Kasumi-1 (cell line): ENCODE measurements at places on chromosomes 13 and 19.

- no peak for DNase-seq
Observed at GRCh38 chr13:66577358-66577757, 652.8 kb downstream of the PCDH9 start.

GRCh38 chr13:75804605-75805004, 168.5 kb downstream of the LMO7 start:
- DNase-seq = no peak

DNA sequence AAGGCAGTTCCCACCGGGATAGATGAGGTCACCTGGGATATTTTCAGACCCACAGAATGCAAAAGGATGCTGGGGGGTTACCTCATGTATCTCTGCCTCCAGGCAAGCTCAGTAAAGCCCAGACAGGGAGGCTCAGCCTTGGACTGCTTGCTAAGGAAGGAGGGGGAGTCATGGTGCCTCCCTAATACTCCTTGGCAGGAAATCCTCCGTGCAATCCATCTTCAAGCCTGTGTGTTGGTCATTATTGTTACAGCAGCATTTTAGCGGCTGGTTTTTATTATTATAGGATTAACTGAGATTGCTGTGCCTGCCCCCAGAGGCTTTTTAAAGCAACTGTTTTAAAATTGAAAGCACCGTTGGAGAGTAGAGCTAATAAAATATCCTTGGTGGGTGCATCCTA, 188.5 kb upstream of the UBL3 start:
- no peak for DNase-seq

- DNase-seq = no peak
Observed at GRCh38 chr19:15426485-15427349, 7.9 kb upstream of the AKAP8L start.

- DNase-seq = no peak
Observed at GRCh38 chr13:33494596-33495204, 209.1 kb upstream of the STARD13 start.

DNA sequence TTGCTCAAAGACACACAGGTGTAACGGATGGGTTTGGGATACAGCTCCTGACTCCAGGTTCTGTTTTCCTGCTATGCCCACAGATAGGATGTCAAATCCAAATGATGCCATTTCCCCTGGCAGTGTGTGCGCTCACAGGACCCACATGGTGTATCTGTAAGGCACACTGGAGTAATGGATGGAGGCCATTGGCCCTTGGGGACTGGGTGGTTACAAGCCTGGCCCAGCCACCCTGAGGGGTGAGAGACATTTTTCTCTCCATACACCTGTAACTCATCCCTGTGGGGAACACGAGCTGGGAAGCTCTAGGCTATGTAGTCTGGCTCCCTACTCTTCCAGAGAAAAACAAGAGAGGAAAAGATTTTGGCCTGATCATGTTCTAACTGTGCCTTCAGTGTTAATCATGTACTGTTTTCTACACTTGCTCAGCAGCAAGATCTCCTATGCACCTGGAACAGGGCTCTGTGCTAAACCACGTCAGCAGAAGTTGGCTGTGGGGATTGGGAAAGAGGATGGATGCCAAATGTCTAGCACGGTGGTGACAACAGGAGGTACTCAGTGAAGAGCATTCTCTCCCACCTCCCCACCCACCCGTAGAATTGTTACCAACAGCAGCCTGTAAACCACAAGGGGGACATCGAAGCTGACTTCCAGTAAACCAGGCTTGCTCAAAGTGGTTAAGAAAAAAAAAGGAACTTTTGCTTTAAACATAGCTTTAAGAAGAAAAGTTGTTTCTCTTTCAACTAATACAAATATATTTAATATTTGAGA, 237.0 kb downstream of the LACC1 start:
- DNase-seq = peak; percentile 64

GRCh38 chr13:79194727-79195126, 211.3 kb downstream of the RBM26 start:
- DNase-seq = no peak

GRCh38 chr13:35630551-35631275, 154.2 kb upstream of the MAB21L1 start:
- DNase-seq = peak; percentile 66

GRCh38 chr19:33671211-33671610, 49.5 kb downstream of the CHST8 start:
- DNase-seq = no peak

GRCh38 chr19:46958532-46958931, 61.1 kb upstream of the NPAS1 start:
- DNase-seq = no peak

DNA sequence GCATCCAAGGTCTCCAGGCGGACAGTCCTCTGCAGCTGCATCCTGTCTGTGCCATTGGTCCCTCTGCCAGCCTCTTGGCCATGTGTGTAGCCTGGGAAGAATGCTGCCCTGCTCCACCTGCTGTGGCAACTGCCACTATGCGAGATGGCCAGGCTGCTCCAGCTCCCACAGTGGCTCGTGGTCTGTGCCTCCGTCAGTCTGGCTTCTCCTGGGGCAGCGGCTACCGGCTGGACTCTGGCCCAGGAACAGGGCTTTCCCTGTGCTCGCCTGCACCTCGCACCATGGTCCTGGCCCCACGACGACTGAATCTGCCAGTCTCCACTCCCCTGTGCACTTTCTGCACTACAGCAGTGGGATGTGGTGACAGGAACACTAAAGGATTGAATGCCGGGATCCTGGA, 26.7 kb upstream of the FFAR2 start:
- no peak for DNase-seq

DNA sequence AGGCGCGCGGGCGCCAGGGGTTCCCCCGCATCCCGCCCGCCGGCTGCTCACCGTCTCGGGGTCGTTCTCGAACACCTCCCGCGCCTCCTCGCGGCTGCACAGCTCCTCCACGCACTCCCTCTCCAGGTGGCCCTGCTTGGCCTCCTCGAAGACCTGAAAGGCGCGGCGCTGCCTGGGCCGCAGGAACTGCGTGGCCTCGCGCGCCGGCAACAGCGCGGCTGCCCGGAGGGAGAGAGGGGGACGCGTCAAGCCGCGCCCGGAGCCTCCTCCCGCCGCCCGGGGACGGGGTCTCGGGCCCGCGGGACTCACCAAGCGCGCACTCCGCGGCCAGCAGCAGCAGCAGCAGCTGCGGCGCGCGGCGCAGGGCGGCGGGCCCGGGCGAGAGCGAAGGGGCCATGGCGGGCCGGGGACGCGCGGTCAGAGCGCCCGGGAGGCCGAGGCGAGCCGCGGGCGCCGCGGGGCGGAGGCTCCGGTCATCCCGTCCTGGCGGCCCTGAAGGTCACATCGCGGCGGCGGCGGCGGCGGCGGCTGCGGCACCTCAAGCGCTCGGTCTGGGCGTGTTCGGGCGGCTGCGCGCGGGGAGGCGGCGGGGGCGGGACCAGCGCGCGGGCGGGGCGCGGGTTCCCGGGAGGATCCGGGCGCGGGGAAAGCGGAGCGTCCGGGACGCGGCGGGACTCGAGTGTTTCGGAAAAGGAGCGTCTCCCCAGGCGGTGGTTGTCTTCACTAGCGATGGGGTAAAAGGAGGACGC, at the start of gene GAS6:
Gene GAS6 (minus strand): TSS at position 553 of the 749 bp plus-strand sequence. CDS start 156 bp downstream, at position 397.
- no peak for DNase-seq

DNA sequence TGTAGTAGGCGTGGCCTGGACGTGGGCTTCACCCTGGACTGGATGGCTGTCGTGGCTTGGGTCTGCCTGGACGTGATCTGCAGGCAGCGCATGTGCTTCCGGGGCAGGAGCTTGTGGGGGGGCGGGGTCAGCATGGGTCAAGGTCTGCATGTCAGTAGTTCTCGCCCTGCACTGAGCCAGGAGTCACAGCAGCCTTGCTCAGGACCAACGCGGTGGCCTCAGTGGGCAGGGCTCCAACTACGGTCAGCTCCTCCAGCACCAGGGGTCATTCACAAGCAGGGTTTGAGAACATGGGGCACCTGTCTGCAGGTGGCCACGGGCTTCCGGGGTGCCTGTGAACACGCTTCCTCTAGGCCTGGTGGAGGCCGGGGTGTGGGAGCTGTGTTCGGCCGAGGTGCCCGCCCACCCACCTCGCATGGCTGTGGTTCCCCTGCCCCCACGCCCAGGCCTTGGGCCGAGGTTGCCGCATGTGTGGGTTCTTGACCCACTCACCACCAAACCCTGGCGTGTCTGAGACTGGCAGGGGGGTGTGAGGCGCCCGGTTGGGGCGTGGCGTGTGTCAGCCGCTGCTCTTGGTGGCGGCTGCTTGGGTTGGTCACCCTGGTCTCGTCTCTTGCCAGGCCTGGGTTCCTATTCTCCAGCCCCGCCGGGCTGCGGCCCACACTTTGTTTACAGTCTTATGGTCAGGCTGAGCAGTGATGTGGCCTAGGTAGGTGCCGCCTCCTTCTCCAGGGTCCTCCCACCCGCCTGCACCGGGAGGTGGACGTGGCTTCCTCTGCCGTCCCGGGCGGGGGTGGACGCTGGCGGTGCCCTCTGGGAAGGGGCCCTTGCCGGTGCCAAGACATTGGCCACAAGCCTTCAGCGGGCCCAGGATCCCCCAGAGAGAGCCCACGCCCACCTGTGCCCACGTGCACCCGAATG, 4.8 kb upstream of the RPS15 start:
- DNase-seq = no peak

DNA sequence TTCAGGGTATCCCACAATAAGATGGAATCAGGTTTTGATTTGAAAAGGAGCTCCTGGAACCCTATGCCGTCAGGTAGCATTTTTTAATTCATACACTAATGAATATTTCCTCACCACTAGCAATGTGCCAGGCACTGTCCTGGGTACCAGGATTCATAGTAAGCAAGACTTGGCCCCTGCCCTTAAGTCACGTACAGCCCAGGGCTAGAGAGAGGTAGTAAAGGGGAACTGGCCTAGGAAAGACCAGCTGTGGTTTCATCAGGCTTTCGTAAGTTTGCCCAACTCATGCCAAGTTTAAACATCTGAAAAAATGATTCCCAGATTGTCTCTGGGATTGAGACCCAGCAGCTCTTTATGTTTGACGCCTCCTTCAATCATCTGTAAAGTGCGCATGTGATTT, 45.9 kb upstream of the AMER2 start:
- DNase-seq = no peak

GRCh38 chr13:114090476-114090875, 41.9 kb downstream of the RASA3 start:
- DNase-seq = peak; percentile 9

DNA sequence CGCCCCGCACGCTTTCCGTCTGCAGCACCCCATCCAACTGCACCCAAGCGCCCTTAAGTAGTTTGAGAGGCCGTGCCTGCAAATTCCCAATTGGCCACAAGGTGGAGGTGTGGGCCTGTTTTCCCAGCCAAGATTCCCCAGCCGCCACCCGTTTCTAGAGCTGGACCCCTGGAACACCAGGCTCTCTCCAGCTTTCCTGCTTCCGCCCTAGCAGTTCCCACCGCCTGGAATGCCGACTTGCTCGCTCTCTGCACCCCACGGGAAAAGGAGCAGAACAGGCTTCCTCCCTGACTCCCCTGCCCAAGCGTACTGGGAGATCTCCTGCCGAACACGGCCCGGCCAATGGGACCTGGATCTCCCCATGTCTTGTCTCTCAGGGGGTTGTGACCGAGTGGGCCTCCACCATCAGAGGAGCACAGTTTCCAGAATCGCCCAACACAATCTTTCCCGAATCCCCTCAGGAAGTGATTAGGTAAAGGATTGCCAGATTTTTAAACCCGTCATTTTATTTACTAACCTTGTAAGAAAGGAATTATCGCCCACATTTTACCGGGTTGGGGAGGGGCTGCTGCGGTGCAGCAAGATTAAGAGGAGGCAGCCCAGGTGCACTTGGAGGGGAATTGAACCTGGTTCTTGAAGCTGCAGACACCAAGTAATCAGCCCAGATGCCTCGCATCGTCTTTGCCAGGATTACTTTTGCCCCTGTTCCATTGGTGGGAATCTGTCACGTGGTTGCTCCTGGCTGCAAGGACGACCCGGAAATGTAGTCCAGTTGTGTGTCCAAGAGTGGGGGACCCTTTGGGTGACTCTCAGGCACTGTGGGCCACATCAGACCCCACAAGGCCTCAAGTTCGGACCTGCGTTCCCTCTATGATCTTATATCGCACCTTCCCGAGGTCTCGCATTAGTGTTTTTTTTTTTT, 3.5 kb upstream of the NAPSA start:
- peak; percentile 66 for DNase-seq

DNA sequence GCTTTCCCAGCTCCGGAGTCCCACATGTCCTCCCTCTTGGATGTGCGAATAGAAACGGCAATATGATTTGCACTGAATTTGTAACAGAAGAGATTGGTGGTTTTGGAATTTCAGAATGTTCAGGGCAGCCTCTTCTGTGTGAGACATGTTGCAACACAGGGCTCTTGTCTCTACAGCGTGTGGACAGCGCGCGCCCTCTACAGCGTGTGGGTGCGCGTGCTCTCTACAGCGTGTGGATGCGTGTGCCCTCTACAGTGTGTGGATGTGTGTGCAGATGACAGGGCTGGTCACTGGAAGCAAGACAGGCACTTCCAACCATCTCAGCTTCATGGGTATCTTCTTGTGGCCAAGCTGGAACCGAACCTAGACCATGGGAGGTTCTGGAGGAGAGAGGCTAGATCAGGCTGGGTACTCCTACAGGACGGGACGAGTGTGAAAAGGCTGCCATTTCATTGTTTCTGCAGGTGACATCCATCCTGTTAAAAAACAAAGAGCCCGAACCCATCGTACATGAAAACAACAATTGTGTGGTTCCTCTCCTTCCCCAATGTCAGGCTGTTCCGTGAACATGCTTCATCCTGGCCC, 78.4 kb downstream of the TEX29 start:
- DNase-seq = no peak

- no peak for DNase-seq
Observed at GRCh38 chr13:22091971-22092300, 421.1 kb downstream of the FGF9 start.

DNA sequence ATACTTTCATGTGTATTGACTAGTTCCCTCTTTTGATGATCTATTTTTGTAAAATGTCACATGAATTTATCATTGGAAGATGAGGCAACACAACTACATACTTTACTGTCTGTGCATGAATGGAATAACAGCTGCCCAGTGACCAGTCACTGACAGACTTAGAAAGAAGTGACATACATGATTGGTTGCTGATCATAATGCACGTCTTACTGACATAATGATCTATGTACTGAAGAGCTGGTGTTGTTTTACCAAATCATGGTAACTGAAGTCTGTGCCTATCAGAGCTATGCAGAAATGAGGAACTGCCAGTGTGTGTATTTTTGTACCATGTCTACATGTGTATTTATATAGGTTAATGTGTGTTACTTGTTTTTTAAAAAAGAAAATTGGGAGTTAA, 26.5 kb downstream of the GPR18 start:
- peak; percentile 71 for DNase-seq

GRCh38 chr13:23039266-23039935, 141.4 kb upstream of the SGCG start:
- DNase-seq = no peak

DNA sequence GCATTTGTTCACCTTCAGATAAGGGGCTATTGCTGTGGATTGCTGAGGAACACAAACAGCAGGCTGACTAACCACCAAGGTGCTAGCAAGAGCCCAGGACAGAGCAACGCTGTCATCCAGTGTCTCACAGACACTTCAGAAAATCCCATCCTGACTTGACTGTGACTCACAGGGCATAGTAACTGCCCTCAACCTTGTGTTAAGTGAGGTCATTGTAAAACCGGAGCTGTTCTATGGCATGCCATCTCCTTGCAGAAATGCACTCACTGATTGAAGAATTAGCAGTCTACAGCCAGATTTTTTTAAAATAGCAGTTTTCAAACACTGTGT, 51.1 kb downstream of the TNFRSF19 start:
- no peak for DNase-seq
